ENCODE measurements at places on chromosomes 7 and 10.
A peak's percentile ranks its signal among the peaks of the same experiment; 100 is the strongest.

GRCh38 chr7:51187941-51188340 is 128.7 kb downstream of the COBL start:
- DNase-seq: peak; percentile 70

GRCh38 chr10:85532773-85533172 is 833.8 kb downstream of the GRID1 start:
- no peak for DNase-seq

- DNase-seq: no peak
Measured at GRCh38 chr7:135247746-135248471, 14.3 kb downstream of the STRA8 start.

DNA sequence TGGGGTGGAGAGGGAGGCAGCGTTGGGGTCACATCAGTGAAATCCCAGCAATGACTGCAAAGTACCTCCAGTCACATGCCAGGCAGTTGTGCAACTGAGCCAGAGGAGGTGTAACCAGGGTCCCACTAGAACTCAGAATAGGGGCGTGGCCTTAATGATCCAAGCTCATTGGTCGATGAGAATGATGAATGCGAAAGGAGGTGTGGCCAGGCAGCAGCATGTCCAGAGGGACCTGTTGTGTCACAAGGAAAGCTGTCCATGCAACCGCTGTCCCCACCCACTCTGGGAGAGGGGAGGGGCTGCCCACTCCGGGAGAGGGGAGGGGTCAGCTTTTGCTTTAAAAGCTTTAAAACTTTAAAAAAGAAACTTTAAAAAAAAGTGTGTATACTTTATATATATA is 25.3 kb upstream of the MTPAP start:
- no peak for DNase-seq

GRCh38 chr7:11109659-11110058 is 136.0 kb downstream of the PHF14 start:
- no peak for DNase-seq

DNA sequence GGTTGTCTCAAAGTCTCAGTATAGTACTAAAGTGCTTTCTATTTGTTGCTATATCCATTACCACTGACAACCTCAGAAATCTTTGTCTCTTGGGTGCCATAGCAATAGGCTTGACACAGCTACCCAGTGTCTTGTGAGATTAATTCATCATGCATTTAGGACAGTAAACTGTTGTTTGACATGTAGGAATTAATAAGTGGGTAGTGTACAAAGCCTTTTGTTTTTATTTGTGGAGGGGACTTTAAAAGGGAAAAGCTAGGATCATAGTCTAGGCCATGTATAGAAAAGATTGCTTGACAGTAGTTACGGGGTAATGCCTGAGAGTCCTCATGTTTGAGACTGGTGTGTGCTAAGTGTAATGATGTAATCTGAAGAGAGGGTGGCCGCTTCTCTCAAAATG is 102.6 kb upstream of the AGR3 start:
- DNase-seq: no peak

DNA sequence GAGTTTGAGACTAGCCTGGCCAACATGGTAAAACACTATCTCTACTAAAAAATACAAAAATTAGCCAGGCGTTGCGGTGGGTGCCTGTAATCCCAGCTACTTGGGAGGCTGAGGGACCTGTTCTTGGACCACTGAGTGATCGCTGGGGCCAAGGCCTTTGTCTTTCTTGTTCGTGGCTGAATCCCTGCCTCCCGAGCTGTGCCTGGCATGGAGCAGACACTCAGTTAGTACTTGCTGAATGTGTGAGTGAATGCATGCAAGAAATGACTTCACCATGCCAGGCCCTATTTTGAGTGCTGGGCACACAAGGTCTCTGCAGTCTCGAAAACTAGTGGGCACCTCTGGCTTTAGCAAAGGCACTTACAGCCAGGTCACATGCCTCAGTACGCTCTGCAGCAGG is 85.1 kb downstream of the HIP1 start:
- no peak for DNase-seq

DNA sequence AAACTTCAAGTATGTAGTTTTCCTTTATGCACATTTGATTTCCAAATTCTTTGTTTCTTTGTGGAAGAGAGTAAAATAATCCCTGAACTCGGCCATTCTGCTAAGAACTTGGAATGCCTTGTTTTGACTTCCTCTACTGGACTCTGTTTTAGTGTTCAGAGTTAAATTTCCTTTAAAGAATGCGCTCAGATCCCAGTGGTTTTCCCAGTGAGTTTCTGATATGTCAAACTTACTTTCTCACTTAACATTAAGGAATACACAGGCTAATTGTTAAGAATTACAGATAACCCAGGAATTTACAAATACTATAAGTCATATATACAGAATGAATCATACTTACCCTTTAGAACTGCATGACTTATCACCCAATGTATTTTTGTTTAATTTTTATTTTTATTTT is 1067.6 kb upstream of the CELF2 start:
- DNase-seq: no peak

GRCh38 chr10:126350216-126350992 is 37.9 kb downstream of the ADAM12 start:
- DNase-seq: no peak

DNA sequence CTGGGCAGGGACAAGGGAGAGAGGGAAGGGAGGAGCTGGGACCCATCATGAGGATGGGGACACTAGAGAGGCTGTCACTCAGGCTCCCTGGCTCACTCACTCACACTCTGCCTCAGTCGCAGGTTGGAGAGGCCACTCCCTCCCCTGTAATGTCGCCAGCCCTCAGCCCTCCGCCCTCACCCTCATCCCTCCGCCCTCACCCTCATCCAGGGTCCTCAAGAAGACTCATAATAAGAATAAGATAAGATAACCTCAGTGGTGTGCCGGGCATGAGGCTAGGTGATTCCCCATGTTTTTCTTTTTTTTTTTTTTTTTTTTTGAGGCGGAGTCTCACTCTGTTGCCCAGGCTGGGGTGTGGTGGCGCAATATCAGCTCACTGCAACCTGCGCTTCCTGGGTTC is 92.2 kb downstream of the GTF2IRD1 start:
- DNase-seq: no peak

DNA sequence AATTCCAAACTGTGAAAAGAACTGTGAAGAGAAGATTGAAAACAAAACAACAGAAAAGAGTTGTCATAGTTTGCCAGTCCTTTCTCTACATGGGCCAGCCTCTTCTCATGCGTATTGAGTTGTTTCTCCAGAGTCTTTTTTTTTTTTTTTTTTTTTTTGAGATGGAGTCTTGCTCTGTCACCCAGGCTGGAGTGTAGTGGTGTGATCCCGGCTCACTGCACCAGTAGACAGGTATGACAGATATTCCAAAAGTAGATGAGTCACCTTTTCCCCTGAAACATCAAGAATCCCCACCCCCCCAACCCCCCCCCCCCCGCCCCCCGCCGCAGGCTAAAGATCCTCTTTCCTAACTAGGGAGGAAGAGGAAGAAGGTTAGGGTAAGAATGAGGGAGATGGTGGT is 15.6 kb upstream of the KMT2C start:
- DNase-seq: no peak

Measured in NT2/D1 (cell line).